ENCODE measurements at places on chromosomes 7 and 10.

- DNase-seq = no peak
Measured at GRCh38 chr7:33671531-33672262, 233.6 kb upstream of the BMPER start.

DNA sequence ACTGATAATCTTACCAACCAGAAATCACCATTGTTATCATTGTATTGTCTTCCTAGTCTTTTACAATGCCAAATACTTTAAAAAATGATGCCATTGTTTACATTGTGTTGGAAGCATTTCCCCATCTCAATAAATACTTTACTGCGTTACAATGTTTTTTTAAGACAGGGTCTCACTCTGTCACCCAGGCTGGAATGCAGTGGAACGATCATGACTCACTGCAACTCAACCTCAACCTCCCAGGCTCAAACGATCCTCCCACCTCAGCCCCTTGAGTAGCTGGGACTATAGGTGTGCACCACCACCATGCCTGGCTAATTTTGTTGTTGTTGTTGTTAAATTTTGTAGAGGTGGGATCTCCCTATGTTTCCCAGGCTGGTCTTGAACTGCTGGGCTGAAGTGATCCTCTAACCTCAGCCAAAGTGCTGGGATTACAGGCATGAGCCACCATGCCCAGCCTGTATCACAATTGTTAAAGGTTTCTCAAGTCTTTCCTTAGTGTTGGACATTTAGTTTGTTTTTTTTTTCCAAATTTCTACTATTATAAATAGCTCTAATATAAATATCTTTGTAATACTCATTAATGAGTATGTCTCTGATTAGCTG, 13.5 kb downstream of the LRMDA start:
- DNase-seq = no peak

DNA sequence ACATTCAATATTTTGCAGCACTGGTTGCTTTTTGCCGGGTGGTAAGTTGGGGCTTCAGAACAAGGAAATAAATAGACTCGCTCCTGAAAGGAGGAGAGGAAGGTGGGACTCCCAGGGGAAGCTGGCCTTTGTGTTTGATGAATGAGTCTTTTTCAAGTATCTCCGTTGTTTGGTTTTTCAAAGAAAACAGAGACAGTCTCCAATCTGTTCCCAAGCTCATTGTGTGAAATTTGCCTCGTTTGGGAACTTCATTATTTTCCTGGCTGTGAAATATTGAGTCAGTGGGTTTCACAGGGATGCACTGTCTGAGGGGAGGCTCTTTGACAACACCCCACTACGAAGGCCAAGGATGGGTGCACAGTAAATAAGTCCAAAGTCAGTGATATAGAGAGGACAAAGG, 38.7 kb upstream of the KIAA1217 start:
- DNase-seq = no peak

- no peak for DNase-seq
Measured at GRCh38 chr7:113281223-113281622, 162.9 kb upstream of the SMIM30 start.

GRCh38 chr10:75070476-75070875, 41.0 kb upstream of the SAMD8 start:
- no peak for DNase-seq

GRCh38 chr7:128400566-128400965, 9.2 kb downstream of the IMPDH1 start:
- DNase-seq = no peak
